ENCODE measurements at places on chromosomes 3 and 15.

DNA sequence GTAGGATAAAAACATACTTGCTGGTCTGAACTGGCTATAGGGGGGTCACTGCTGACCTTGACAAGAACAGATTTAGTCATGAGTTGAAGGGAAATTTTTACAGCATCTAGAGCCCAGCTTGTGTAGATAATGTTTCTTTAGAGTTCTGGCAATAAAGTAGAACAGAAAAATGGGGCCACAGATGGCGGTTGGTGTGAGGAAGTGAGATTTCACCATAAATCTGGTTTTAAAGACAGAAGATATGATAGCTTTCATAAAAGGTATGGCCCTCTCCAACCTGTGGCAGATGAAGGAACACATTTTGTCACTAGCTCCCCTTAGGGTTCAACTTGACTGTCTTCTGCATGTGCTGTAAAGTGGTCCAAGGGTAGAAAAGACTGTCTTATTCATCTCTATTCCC lies 24.3 kb upstream of the IMPDH2 start:
- no peak for DNase-seq

DNA sequence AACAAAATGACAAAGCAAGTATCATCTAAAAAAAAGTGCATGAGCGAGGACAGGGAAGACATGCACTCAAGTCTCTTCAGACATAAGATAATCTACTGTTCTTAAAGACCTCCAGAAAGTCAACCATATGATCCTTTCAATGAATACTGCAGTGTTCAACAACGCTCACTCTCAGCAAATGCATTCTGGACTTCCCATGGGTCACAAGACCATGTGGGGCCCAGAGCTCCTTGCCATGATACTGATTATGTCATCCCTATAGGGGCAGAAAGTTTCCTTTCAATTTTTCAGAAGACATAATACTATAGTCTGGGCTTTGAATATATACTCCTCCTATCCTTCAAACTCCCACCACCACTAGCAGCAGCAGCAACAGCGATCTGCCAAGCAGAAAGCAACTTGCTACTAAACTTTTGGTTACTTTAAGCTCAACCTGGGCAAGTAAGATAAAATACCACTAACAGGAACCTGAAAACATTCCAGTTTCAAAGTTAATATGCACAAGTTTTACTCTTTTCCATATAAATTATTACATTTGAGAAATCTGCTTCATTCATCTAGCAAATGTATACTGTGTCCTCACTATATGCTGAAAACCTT lies 143.5 kb downstream of the ADAM10 start:
- no peak for DNase-seq

GRCh38 chr3:185423178-185423577 lies 60.2 kb downstream of the MAP3K13 start:
- no peak for DNase-seq

- DNase-seq: no peak
These were observed 156.0 kb upstream of the MCTP2 start for GRCh38 chr15:94075349-94075748.

- DNase-seq: no peak
These were observed 26.5 kb upstream of the AQP9 start for GRCh38 chr15:58111718-58112104.

GRCh38 chr3:56800130-56800831 lies 1.5 kb downstream of the ARHGEF3 start:
- DNase-seq: peak; percentile 84

GRCh38 chr3:28240441-28240840 lies 978 bp upstream of the CMC1 start:
- DNase-seq: no peak

- DNase-seq: peak; percentile 21
These were observed 42.4 kb downstream of the CHAC1 start for GRCh38 chr15:40995656-40996055.

GRCh38 chr3:55512571-55513343 lies 25.7 kb upstream of the WNT5A start:
- no peak for DNase-seq

Measured in activated CD4-positive, alpha-beta T cell treated with anti-CD3 and anti-CD28 coated beads for 48 hours (primary cell).